GM12878 (cell line): ENCODE measurements at places on chromosomes 16 and 17. TPM values are rescaled to one million over a fixed set of nuclear protein-coding genes. Genes with fewer than 3 reads are reported as not detected.
A peak's percentile ranks its signal among the peaks of the same experiment; 100 is the strongest.

- DNase-seq, result no peak
Measured at GRCh38 chr17:45189009-45189408, 27.3 kb downstream of the HEXIM2 start.

- DNase-seq, result no peak
Measured at GRCh38 chr17:55430541-55431288, 9.1 kb upstream of the MMD start.

DNA sequence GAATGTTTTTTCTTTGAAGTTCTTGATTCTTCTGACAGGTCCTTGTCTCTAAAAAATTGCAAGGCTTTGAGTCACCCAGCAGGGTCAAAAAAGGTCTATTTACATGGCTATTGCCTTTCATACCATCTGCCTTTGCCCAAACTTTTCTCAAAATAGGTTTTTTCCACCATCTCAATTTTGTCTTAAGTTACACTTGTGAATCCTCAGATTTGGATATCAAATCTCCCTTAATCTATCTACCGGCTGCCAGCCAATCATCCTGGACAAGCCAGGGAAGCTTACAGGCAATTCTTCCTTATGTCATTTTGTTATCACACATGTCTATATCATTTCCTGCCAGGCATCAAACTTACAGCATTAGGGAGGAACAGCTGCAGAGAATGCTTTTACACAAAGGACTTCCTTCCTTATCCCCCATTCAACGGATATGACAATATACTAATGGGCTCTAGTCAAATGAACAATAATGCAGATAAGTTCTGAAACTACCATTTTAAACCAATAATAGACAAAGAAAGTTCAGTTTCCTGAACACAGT, 104.1 kb upstream of the CORO6 start:
- DNase-seq, result peak; percentile 55

- DNase-seq, result no peak
Measured at GRCh38 chr17:28878158-28878910, 19.2 kb downstream of the FLOT2 start.

DNA sequence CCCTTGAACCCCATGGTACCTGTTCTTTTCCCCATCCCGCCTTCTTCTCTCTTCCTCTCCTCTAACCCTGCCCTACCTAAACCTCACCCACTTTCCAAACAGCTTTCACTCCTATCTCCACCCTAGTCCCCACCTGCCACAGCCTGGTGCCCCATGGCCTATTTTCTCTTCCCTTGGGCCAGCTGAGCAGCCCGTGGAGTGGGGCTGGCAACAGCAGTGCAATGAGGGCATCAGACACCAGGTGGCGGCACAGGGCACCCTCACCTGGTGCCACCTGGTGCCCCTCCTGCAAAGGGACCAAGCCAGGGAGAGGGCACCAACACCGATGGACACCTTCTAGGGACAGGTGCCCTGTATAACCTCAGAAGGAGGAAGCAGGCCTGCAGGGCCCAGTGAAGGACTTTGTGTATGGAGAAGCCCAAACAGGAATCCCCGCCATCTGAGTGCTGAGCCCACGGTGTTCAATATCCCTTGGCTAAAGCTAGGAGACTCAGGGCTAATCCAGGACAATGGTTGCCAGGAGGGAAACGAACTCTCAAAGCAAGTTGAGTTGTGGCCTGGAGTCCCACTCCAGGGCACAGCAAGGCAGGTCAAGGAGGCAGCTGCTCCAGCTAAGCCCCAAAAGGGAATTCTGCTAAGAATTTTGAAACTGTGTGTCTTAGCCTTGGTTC, 4.0 kb upstream of the ABCC3 start:
- DNase-seq, result no peak

DNA sequence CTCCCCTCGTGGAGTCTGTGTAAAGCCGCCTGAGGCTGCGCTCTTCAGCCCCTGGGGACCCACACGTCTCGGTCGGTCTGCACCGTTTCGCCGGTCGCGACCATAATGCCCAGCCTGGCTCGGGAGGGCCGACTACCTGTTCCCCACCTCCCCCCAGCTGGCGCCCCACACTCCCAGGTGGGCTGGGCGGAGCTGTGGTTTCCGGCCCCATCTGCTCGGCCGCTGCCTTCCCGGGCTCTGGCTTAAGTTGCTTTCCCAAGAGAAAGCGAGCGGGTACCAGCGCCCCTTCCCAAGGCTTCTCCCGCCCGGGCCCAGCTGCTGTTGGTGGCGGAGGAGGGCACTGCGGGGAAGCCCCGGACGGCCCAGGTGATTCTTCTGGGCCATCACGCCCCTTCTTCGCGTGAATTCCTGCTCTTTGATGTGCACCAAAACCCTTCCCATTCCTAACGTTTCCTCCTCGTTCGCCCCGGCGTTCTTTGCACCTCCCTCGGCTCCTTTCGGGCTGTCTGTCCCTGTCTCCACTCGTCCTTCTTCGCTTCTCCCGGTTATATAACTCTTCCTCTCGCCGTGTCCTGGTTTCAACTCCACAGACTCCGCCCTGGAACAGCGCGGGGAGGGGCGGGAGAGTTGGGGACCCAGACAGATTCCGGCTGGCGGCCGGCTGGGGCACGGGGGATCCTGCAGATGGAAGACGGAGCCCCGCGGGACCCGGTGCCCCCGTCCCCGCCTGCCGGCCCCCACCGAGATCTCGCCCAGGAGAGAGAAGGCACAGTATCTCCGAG, 2.0 kb downstream of the KDM6B start:
- DNase-seq, result no peak

DNA sequence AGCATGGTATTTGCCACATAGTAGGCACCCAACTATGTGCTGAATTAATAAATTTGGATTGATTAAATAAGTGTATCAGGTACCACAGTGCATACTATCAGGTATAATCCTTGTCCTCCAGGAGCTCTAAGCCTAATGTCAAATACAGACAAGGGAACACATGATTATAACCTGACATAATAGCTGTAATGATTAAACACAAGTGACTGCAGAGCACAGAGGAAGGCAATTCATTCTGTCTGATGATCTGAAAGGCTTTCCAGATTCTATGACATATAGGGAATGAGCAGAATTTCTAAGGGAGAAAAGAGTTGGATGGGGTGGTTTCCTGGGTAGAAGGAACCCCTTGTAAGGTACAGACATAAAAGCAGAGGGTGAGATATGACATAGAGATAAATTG, 273.5 kb downstream of the KIF2B start:
- DNase-seq, result no peak

DNA sequence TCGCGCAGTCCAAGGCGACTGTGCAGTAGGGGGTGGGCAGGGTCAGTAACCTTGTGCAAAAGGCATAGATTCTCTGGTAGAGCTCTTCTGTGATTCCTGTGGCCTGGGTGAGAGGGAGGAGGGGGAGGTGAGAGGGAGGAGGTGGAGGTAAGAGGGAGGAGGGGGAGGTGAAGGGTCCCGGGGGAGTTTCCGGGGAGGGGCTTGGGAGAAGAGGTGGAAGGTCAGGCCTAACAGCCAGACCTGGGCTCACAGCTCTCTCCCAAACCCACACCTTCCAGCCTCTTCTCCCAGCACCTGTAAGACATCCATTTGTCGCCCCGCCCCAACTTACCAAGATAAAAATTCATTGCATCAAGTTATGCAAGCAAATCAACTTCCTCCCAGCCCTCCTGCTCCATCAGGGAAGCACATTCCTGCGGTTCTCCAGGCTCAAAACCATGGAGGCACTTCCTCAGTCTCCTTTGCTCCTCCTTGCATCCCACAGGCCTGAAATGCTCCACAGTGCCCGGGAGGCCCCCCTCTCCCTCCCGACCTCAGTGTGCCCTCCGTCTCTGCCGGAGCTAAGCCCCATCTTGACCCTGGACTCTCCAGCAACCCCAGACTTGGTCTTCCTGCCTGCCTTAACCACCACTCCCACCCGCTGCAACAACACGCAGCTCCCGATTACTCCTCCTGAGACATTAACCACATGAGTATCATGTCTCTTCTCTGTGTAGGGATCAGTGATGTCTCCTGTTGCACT, 30.5 kb downstream of the PIK3R6 start:
- DNase-seq, result no peak

DNA sequence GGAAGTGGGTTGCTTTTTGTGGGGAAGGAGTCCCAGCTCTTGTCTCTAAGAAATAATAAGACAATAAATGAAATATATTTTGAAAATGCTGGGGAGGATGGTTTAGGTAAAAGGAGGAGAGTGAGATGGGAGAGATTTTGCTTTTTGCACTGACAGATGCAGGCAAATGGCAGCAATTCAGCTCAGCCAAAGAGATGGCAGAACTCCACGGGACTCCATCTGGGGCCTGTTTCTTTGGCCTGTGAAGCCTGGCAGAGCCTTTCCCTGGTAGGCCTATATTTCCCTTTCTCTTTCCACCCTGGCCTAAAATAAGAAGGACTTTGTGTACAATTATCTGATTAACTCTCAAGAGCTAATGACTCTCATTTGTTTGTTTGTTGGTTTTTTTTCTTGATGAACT, 1525.1 kb downstream of the CDH11 start:
- no peak for DNase-seq

- DNase-seq, result no peak
Measured at GRCh38 chr17:37100231-37100630, 151.5 kb downstream of the AATF start.

DNA sequence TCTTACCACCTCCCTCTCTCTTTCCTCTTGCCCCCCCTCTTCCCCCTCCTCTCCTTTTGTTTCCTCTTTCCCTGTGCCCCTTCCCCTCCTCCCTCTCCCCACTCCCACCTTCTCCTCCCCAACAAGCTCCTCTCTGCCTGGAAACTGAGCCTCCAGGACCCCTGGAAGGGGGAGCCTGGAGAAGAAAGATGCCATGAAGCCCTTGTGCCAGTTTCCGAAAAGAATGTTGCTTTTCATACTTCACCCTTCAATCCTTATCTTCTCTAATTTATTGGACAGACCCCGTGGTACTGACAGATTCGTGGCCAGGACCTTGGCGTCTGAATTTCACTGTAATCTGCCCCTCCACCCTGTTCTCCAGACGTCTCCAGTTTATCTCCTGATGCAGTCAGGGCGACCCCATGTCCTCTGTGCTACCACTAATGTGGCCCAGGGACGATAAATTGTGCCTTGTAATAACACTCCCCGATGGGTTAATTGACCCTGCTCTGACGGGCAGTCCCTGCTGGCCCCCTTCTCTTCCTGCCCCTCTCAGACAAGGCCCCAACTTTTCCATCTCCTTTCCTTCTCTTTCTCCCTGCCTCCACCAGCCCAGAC, 138.4 kb upstream of the GSE1 start:
- DNase-seq, result no peak

DNA sequence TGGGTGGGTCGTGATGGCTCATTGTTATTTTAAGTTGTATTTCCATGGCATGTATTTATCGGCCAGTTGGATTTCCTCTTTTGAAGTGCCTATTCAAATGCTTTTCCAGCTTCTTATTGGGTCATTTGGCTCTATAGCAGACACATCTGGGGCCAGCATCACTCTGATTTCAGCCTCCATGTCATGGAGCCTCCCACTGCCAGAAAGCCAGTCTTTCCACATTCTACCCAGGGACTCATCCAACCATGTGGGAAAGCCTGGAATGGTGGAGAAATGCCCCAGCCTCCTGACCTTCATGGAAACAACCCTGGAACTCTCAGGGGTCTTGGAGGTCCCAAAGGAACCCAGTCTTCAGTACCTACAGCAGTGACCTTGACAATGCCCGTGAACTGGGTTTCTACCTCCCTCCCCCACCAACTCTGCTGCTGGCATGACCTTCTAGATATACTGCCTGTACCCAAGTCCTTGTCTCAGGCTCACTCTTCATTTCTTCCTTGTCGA, 33.8 kb upstream of the ADGRG1 start:
- no peak for DNase-seq

- no peak for DNase-seq
Measured at GRCh38 chr17:40645291-40645690, 2.3 kb downstream of the SMARCE1 start.

- no peak for DNase-seq
Measured at GRCh38 chr16:22016927-22017326, 9.0 kb downstream of the MOSMO start.

- no peak for DNase-seq
Measured at GRCh38 chr17:39635614-39636176, 1.2 kb upstream of the STARD3 start.

DNA sequence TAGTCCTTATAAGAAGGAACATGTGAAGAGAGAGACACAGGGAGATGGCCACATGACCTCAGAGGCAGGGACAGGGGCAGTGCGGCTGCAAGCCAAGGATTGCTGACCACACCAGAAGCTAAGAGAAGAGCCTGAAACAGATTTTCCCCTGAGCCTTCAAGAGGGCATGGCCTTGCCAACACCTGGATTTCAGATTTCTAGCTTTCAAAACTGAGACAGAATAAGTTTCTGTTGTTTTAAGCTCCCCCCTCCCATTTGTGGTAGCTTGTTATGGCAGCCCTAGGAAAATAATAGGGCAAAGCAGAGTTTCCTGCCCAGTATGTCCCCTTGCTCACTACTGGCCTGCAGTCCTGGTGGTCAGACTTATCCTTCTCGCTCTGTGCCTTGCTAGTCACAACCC, 204.5 kb downstream of the CCDC182 start:
- no peak for DNase-seq

DNA sequence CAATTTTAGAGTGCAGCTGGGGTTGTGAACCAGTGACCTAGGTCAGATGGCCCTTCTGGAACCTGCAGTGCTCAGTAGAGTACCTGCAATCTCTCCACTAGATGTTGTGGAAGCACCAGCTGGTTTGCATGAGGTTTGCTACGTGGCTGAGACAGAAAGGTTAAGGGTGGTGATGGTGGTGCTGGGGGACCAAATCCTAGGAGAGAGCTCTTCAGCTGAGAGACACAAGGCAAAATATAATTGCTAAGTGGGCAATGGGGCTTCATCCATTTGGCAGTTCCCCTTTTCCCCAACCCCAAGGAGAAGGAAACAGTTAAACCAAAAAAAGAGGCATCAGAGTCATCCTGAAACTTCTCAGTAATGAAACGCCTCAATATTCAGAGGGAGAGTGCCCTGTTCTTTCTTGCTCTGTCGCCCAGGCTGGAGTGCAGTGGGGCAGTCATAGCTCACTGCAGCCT, 13.9 kb downstream of the ITPRIPL2 start:
- peak; percentile 57 for DNase-seq

DNA sequence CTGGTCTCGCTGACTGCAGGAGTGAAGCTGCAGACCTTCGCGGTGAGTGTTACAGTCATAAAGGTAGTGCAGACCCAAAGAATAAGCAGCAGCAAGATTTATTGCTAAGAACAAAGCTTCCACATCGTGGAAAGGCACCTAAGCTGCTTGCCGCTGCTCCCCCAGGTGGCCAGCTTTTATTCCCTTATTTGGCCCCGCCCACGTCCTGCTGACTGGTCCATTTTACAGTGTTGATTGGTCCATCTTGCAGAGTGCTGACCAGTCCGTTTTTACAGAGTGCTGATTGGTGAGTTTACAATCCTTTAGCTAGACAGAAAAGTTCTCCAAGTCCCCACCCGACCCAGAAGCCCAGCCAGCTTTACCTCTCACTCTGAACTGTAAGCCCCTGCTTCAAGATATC, 227.8 kb downstream of the ABCC12 start:
- no peak for DNase-seq

CCL13 gene
- total RNA-seq, result not detected in 2 replicates

ALG1 gene
- total RNA-seq, result 26.2 and 26.9 TPM in 2 replicates

GINS2 gene
- 61.2 and 67.9 TPM in 2 replicates for total RNA-seq

HSD3B7 gene
- 1.1 and 1.3 TPM in 2 replicates for total RNA-seq

FADS6 gene
- total RNA-seq, result not detected in 2 replicates

TEKT1 gene
- total RNA-seq, result not detected in 2 replicates

EFCAB3 gene
- not detected in 2 replicates for total RNA-seq

HOXB3 gene
- total RNA-seq, result 5.6 and 6.7 TPM in 2 replicates

UNC13D gene
- total RNA-seq, result 58.6 and 63.9 TPM in 2 replicates

TBC1D3I gene
- total RNA-seq, result 0.41 TPM in 1 of 2 replicates, not detected in the other

MAP2K6 gene
- total RNA-seq, result 23.5 and 24.6 TPM in 2 replicates

TNS4 gene
- 0.90 and 1.0 TPM in 2 replicates for total RNA-seq
